ENCODE measurements at places on chromosomes 5 and 9. TPM values are rescaled to one million over a fixed set of nuclear protein-coding genes. Genes with fewer than 3 reads are reported as not detected.

GRCh38 chr5:130580264-130580663 is 584.8 kb downstream of the HINT1 start:
- H3K27me3 ChIP-seq: no peaks in the 10 kb centered on the region
- DNase-seq: no peak
- H3K4me1 ChIP-seq: no peaks in the 10 kb centered on the region

Gene RMRP
- total RNA-seq: 115 TPM

GRCh38 chr9:83056174-83056573 is 6.8 kb downstream of the RASEF start:
- no peak for DNase-seq
- no peaks in the 10 kb centered on the region for H3K4me1 ChIP-seq
- H3K36me3 ChIP-seq: no peaks in the 10 kb centered on the region
- no peak overlapping the region for H3K27ac ChIP-seq
- no peak overlapping the region for H3K4me3 ChIP-seq

Gene RNF224
- not detected for total RNA-seq

DNA sequence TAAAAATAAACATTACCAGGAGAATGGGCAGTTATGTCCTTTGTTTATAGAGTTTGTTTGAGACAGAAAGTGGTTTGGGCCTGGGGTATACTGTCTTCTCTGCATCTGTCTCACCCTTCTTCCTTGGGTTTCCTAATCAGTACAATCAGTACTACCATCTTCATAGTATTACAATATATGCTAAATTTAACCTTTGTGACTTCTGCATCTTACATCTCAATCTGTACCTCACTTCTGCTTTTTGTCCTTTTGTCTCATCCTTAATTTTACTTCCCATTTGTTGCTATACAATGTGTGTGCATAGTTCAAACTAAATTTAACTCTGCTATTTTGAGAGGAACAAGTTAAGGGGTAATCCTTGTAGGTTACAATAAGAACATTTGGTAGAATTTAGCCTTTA is 19.6 kb downstream of the FBXO38 start:
- H3K27ac ChIP-seq: no peak overlapping the region
- no peak overlapping the region for H3K4me3 ChIP-seq
- peaks cover 6% of the 10 kb centered on the region for H3K4me1 ChIP-seq
- no peak for DNase-seq
- no peaks in the 10 kb centered on the region for H3K27me3 ChIP-seq
- peaks cover 84% of the 10 kb centered on the region for H3K36me3 ChIP-seq

DNA sequence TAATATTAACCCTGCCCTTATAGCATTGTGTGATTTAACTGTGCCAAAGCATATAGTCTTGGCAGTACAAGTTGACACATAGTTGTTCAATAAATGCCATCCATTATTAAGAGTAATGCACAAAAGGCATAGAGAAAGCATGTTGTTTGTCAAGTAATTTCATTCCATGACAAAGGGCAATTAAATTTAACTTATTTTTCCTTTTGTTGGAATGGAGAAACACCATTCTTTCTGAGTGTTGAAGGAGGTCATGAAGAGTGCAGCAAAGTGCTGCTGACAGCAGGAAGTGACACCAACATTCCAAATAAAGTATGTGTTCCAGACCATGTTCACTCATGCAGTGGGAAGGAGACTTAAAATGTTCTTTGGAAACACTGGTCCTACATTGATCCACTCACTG is 29.1 kb downstream of the ANKDD1B start:
- H3K4me1 ChIP-seq: no peaks in the 10 kb centered on the region
- no peaks in the 10 kb centered on the region for H3K27me3 ChIP-seq
- no peak overlapping the region for H3K27ac ChIP-seq
- no peak overlapping the region for H3K4me3 ChIP-seq

DNA sequence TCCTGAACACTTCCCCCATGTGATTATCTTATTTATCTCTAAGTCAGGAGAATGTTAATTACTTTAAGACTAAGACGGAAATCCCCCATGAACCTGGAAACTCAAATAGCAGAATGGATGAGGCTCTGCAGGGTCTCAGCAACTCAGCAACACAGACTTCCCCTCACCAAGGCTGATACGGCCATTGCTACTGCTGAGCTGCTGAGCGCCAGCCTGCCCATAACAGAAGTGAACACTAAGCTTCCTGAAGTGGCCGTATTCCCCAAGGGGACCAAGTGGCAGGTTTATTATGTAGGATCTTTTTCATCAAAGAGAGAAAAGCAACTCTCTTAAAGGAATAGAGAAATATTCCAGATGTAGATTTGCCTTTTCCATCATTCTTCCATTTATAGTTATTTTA is 311.1 kb downstream of the RFX3 start:
- no peaks in the 10 kb centered on the region for H3K27me3 ChIP-seq
- no peaks in the 10 kb centered on the region for H3K36me3 ChIP-seq
- H3K27ac ChIP-seq: no peak overlapping the region
- no peak for DNase-seq
- H3K4me1 ChIP-seq: no peaks in the 10 kb centered on the region

Gene CDH6
- total RNA-seq: 1.0 TPM

Gene PNPLA7
- total RNA-seq: 9.0 TPM

DNA sequence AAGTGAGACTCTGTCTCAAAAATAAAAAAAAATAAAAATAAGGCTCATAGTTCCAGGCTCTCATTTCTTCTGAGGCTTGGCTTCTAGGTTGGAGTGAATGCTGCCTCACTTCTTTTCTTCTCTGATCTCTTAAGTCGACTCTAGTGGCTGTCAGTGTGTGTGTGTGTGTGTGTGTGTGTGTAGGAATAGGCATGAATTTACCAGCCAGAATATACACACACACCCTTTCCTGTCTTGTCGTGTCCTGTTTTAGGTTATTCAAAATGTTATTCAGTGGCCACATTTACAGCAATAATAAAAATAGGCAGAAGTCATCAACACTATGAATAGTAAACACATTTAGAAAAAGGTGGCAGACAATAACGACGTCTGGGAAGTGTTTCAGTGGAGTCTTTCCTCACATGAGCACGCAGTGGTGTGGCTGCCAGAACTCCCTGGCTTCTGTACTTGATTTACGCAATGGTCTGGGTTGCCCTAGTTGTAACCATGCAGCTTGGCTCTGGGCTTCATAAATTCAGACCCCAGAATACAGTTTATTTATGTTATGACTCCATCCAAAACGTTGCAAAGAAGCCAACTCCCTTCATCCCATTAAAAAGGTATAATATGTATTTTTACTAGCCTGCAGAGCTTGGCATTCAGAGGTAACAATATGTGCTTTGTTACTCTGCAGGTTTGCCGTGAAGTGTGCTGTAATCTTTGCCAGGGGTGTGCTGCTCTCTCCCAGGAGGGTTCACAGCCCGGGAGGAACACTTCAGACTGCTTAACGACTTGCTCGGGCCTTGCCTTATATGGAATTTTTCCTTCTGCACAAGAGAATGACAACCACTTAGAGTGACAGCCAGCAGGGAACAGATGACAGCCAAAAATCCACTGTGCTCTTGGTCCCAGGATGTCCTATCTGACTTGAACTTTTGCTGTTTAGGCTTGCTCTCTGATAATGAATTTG is 34.4 kb upstream of the PALM2AKAP2 start:
- H3K27ac ChIP-seq: peak overlapping the region; percentile 67
- DNase-seq: peak; percentile 66
- no peaks in the 10 kb centered on the region for H3K36me3 ChIP-seq
- H3K4me3 ChIP-seq: no peak overlapping the region
- peaks cover 16% of the 10 kb centered on the region for H3K4me1 ChIP-seq

- no peaks in the 10 kb centered on the region for H3K4me1 ChIP-seq
- H3K27me3 ChIP-seq: no peaks in the 10 kb centered on the region
- no peak for DNase-seq
- no peaks in the 10 kb centered on the region for H3K36me3 ChIP-seq
Measured at GRCh38 chr5:100889165-100889743, 13.8 kb downstream of the ST8SIA4 start.

DNA sequence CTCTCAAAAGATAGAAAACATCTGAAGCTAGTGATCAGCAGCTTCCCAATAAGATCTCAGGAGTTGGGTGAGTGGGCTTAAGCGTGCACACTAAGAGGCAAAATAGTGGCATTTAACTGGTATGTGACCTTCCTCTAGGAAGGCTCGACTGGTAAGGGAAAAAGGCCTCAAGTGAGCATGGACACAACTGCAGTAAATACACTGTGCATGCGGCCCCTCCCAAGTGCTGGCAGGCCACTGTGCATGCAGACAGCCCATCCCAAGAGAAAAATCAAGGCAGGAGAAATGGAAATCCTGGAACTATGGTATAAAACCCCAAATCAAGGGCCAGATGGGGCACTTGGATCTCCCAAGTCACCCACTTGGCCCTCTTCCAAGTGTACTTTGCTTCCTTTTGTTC is 112.7 kb downstream of the SMC2 start:
- H3K27me3 ChIP-seq: no peaks in the 10 kb centered on the region
- H3K4me3 ChIP-seq: no peak overlapping the region
- DNase-seq: no peak

Gene ENHO
- total RNA-seq: not detected

GRCh38 chr5:56037531-56038010 is 42.8 kb upstream of the IL6ST start:
- no peak overlapping the region for H3K27ac ChIP-seq
- H3K4me3 ChIP-seq: no peak overlapping the region
- no peak for DNase-seq
- no peaks in the 10 kb centered on the region for H3K27me3 ChIP-seq
- no peaks in the 10 kb centered on the region for H3K4me1 ChIP-seq

DNA sequence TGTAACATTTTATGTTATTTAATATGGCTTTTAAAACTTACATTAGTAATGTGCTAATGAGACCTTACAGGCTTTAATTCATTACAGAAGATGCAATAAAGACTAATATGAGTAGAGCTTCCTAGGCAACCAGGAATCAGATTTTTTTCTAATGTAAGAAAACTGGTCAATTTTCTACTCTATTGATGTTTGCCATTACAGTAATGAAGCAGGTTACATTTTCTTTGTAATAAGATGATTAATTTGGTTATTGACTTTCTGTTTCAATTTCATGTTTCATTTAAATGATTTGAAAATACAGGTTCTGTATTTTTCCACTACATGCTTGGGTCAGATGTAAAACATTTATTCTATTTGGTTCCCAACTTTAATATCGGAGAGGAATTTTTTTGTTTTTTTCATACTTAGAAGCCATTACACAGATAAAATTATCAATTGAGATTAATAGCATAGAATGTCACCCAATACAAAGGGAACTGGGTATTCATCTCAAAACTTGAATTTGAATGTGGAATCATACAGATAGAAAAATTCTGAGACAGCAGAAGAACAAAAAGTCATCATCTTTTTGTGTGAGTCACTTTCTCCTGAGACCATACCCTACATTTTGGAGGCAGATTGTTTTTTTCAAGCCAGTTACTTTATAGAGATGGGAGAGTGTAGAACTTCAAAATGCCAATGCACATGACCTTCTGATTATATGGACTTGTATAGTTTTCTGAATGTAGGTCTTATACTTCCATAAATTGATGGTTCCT is 133.6 kb upstream of the HMHB1 start:
- no peak overlapping the region for H3K4me3 ChIP-seq
- H3K36me3 ChIP-seq: no peaks in the 10 kb centered on the region
- peaks cover 15% of the 10 kb centered on the region for H3K4me1 ChIP-seq

Gene SEMA4D
- 23.6 TPM for total RNA-seq

GRCh38 chr5:30764704-30765103 is 428.8 kb upstream of the CDH6 start:
- no peaks in the 10 kb centered on the region for H3K4me1 ChIP-seq
- H3K27me3 ChIP-seq: no peaks in the 10 kb centered on the region
- H3K36me3 ChIP-seq: no peaks in the 10 kb centered on the region
- no peak for DNase-seq
- H3K4me3 ChIP-seq: no peak overlapping the region

GRCh38 chr5:131532031-131532640 is 102.9 kb downstream of the RAPGEF6 start:
- no peak overlapping the region for H3K27ac ChIP-seq
- H3K4me3 ChIP-seq: peak overlapping the region; percentile 16
- no peaks in the 10 kb centered on the region for H3K36me3 ChIP-seq
- no peak for DNase-seq
- H3K4me1 ChIP-seq: peaks cover 37% of the 10 kb centered on the region

Gene TRIO
- 31.5 TPM for total RNA-seq

- no peaks in the 10 kb centered on the region for H3K36me3 ChIP-seq
- peak overlapping the region; percentile 85 for H3K4me3 ChIP-seq
Measured at GRCh38 chr5:62306323-62306895, 403 bp downstream of the KIF2A start.

Gene EPB41L4A
- total RNA-seq: 4.8 TPM

- H3K4me1 ChIP-seq: no peaks in the 10 kb centered on the region
- DNase-seq: no peak
- no peak overlapping the region for H3K27ac ChIP-seq
- no peaks in the 10 kb centered on the region for H3K27me3 ChIP-seq
- no peak overlapping the region for H3K4me3 ChIP-seq
- no peaks in the 10 kb centered on the region for H3K36me3 ChIP-seq
Measured at GRCh38 chr5:83564069-83564749, 92.7 kb downstream of the VCAN start.

- H3K4me3 ChIP-seq: no peak overlapping the region
- H3K27me3 ChIP-seq: no peaks in the 10 kb centered on the region
- H3K27ac ChIP-seq: no peak overlapping the region
- no peaks in the 10 kb centered on the region for H3K36me3 ChIP-seq
- H3K4me1 ChIP-seq: no peaks in the 10 kb centered on the region
Measured at GRCh38 chr5:111259636-111260035, 35.5 kb downstream of the CAMK4 start.

GRCh38 chr9:34985311-34985899 is 4.1 kb upstream of the DNAJB5 start:
- no peak overlapping the region for H3K27ac ChIP-seq
- no peak overlapping the region for H3K4me3 ChIP-seq
- H3K27me3 ChIP-seq: no peaks in the 10 kb centered on the region

DNA sequence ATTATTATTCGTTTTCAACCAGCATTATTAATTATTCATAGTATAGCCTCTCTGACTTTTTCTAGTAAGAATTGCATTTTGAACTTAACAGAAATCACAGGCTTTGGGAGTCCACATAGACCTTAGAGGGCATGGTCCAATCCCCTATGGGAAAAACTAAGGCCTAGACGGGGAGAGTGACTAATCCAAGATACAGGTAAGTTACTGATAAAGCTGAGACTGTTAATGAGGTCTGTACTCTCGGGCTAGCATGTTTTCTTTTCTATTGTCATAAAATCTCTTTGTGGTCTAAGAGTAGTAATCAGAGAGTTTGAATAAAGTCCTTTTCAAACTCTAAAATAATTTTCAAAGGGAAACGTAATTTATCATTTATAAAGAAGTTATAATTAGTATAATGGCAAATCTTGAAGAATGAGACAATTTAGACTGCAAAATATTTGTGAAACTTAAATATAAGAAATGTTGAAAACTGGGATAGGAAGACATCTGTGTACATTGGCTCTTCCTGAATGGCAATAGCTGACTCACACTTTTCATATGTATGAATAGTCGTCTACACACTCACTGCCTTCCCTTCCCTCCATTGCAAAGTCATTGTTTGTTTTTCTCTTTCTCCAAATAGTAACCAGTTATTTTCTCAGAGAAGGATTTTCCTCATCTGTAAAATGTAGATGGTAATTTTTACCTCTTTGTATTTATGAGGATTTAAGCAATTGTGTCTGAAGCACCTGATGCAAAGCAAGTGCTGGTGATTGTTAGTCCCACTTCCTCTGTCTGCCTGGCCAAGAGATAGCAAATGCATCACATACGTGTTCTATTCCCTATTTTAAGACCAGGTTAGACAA is 207.9 kb upstream of the CD180 start:
- no peak overlapping the region for H3K27ac ChIP-seq
- no peaks in the 10 kb centered on the region for H3K27me3 ChIP-seq
- no peak overlapping the region for H3K4me3 ChIP-seq

GRCh38 chr9:17472126-17472525 is 106.7 kb upstream of the SH3GL2 start:
- DNase-seq: no peak
- no peaks in the 10 kb centered on the region for H3K4me1 ChIP-seq
- H3K36me3 ChIP-seq: no peaks in the 10 kb centered on the region

Data from gastrocnemius medialis (tissue), 4 donors.